CD8-positive, alpha-beta memory T cell (primary cell): ENCODE measurements at places on chromosomes 1 and 21. TPM values are rescaled to one million over a fixed set of nuclear protein-coding genes. Genes with fewer than 3 reads are reported as not detected.

DNA sequence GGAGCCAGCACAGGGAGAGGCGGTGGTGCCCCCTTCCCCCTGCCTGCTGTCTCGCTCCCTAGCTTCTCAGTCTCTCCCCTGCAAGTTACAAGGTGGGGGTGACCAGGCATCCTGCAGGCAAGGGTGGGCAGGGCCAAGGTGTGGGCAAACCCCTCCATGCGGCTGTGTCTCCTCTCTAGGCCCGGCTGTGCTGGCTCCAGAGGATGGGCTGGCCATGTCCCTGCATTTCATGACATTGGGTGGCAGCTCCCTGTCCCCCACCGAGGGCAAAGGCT lies 14.6 kb downstream of the NTRK1 start:
- no peak overlapping the region for H3K4me3 ChIP-seq
- DNase-seq: no peak
- no peaks in the 10 kb centered on the region for H3K36me3 ChIP-seq
- no peaks in the 10 kb centered on the region for H3K4me1 ChIP-seq

DNA sequence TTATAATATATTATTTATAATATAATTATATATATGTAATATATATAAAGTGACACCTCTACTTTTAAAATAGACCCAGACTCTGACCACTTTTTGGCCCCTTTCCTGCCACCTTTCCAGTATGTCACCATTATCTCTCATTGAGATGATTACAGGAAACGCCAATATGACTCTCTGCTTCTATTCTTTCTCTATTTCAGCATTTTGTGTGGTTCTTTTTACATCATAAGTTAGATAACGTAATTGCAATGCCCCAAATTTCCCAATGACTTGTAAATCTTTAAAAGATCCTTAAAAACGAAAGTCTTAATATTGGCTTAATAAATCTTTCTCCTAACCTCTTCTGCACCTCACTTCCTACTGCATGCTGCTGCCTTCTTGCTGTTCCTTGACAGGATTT lies 8.1 kb upstream of the GBP5 start:
- H3K27ac ChIP-seq: no peak overlapping the region
- peaks cover 83% of the 10 kb centered on the region for H3K4me1 ChIP-seq
- DNase-seq: no peak
- no peaks in the 10 kb centered on the region for H3K36me3 ChIP-seq
- H3K4me3 ChIP-seq: no peak overlapping the region

DNA sequence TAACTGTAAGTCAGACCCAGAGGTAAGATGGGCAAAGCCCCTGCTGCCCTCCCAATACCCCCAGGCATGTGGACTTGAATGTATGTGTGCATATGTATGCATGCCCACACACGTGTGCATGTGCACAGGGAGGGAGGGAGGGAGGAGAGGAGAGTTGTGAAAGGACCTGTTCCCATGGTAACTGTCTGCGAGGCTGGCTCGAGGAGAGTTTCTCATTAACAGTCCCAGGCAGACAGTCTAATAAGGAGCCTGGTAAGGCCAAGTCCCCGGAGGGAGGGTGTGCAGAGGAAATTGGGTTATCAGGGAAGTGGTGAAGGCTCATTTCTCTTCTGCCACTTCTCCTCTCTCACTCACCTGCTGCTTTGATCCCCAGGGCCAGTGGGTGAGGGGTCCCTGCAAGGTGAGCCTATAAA lies 74.9 kb downstream of the NFASC start:
- no peaks in the 10 kb centered on the region for H3K36me3 ChIP-seq
- H3K27ac ChIP-seq: no peak overlapping the region
- H3K4me3 ChIP-seq: no peak overlapping the region
- no peak for DNase-seq
- no peaks in the 10 kb centered on the region for H3K27me3 ChIP-seq

GRCh38 chr1:171670739-171671138 lies 18.3 kb upstream of the MYOC start:
- no peaks in the 10 kb centered on the region for H3K36me3 ChIP-seq
- no peak overlapping the region for H3K27ac ChIP-seq
- no peaks in the 10 kb centered on the region for H3K27me3 ChIP-seq
- no peak for DNase-seq

The CD247 gene
- polyA plus RNA-seq: 395 TPM
